Sigmoid colon (tissue), 7 donors: ENCODE measurements at places on chromosomes 13 and 19.

DNA sequence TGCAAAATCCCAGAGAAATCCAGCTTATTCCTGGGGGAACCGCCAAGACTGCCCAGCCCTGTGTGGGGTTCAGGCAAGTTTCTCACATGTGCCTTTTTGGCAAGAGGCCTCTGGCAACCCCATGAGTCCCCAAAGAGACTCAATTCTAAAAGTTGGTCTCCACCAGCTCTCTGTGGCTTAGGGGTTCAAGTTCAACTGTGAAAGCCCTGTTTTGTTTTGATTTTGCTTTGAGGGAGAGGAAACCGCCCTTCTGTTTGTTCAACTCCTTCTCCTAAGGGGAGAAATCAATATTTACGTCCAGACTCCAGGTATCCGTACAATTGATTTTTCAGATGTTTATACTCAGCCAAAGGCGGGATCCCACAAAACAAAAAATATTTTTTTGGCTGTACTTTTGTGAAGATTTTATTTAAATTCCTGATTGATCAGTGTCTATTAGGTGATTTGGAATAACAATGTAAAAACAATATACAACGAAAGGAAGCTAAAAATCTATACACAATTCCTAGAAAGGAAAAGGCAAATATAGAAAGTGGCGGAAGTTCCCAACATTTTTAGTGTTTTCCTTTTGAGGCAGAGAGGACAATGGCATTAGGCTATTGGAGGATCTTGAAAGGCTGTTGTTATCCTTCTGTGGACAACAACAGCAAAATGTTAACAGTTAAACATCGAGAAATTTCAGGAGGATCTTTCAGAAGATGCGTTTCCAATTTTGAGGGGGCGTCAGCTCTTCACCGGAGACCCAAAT, 583 bp upstream of the LDLR start:
- peak overlapping the region; percentile 77 for H3K4me3 ChIP-seq
- H3K27me3 ChIP-seq = no peaks in the 10 kb centered on the region
- DNase-seq = peak; percentile 77
- peak overlapping the region; percentile 98 for H3K27ac ChIP-seq
- H3K36me3 ChIP-seq = no peaks in the 10 kb centered on the region

- DNase-seq = no peak
- H3K27ac ChIP-seq = no peak overlapping the region
- no peaks in the 10 kb centered on the region for H3K27me3 ChIP-seq
- no peaks in the 10 kb centered on the region for H3K36me3 ChIP-seq
- H3K4me1 ChIP-seq = no peaks in the 10 kb centered on the region
These were observed 1447.5 kb downstream of the EFNB2 start for GRCh38 chr13:105087945-105088344.

- H3K4me3 ChIP-seq = no peak overlapping the region
- no peaks in the 10 kb centered on the region for H3K36me3 ChIP-seq
- DNase-seq = no peak
- no peak overlapping the region for H3K27ac ChIP-seq
These were observed 17.0 kb upstream of the PIK3R2 start for GRCh38 chr19:18135712-18136584.

DNA sequence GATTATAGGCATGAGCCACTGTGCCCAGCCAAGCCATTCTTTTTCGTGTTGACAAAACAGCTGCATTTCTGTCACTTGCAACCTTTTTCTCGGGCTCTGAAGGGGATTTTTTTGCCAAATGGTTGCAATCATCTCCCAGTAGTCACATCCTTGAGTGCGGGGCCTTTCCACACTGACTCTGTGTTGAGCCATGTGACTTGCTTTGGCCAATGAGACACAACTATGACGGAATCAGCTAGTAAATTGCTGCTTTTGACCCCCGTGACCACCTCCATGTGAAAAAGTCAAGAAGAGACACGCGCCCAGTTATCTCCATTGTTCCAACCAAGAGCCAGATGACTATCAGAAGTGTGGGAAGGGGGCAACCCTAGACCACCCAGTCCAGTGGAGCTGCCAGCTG, 18.3 kb downstream of the NPHS1 start:
- no peaks in the 10 kb centered on the region for H3K4me1 ChIP-seq
- H3K27me3 ChIP-seq = no peaks in the 10 kb centered on the region
- no peak overlapping the region for H3K4me3 ChIP-seq
- no peaks in the 10 kb centered on the region for H3K36me3 ChIP-seq
- H3K27ac ChIP-seq = no peak overlapping the region

DNA sequence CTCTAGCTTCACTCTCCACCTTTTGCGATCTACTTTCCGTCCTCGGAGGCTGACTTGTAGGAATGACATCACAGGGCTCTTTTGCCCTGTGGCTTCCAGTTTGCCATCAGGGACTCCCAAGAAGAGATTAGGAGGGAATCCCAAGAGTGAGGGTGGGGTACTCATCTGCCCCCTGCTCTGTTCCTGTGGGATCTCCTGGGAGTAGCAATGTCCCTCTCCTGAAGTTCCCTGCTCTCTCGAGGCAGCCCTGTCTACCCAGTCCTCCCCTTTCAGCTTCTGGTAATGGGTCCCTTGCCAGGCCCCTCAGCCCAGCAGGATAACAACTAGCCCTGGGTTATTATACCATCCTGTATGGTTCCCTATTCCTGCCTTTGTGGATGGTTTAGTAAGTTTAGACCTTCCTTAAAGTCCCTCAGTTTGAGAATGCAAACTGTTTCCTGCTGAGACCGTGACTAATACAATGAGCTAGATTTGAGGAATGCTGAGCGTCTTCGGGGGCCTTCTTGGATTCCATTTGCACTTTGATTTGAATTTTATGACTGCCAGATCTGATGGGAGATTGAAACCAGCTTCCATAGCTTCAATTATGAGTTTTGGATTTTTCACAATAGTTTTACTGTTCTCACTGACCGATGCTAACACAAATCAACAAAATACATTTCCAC, 73.7 kb upstream of the IPO5 start:
- H3K36me3 ChIP-seq = no peaks in the 10 kb centered on the region
- DNase-seq = no peak
- H3K4me1 ChIP-seq = no peaks in the 10 kb centered on the region
- H3K27me3 ChIP-seq = no peaks in the 10 kb centered on the region
- no peak overlapping the region for H3K27ac ChIP-seq

- H3K27me3 ChIP-seq = peaks cover 99% of the 10 kb centered on the region
- peaks cover 44% of the 10 kb centered on the region for H3K4me1 ChIP-seq
- H3K36me3 ChIP-seq = no peaks in the 10 kb centered on the region
- H3K4me3 ChIP-seq = peak overlapping the region; percentile 43
- DNase-seq = no peak
These were observed 505 bp upstream of the ZIC2 start for GRCh38 chr13:99980824-99981734.

GRCh38 chr13:20633802-20634201, 66.8 kb downstream of the IFT88 start:
- H3K36me3 ChIP-seq = no peaks in the 10 kb centered on the region
- H3K4me1 ChIP-seq = no peaks in the 10 kb centered on the region
- H3K27me3 ChIP-seq = no peaks in the 10 kb centered on the region
- DNase-seq = no peak

GRCh38 chr19:56223481-56223880, 21.4 kb downstream of the ZSCAN5C start:
- no peak overlapping the region for H3K4me3 ChIP-seq
- no peak for DNase-seq
- no peak overlapping the region for H3K27ac ChIP-seq
- H3K4me1 ChIP-seq = no peaks in the 10 kb centered on the region

- DNase-seq = no peak
- no peaks in the 10 kb centered on the region for H3K36me3 ChIP-seq
- peaks cover 11% of the 10 kb centered on the region for H3K27me3 ChIP-seq
- H3K4me1 ChIP-seq = no peaks in the 10 kb centered on the region
- no peak overlapping the region for H3K4me3 ChIP-seq
These were observed 14.4 kb downstream of the ACP7 start for GRCh38 chr19:39098365-39099269.

GRCh38 chr13:30679483-30680330, 55.6 kb upstream of the ALOX5AP start:
- no peaks in the 10 kb centered on the region for H3K27me3 ChIP-seq
- peaks cover 9% of the 10 kb centered on the region for H3K4me1 ChIP-seq
- no peak overlapping the region for H3K27ac ChIP-seq
- DNase-seq = no peak
- no peak overlapping the region for H3K4me3 ChIP-seq
- no peaks in the 10 kb centered on the region for H3K36me3 ChIP-seq

DNA sequence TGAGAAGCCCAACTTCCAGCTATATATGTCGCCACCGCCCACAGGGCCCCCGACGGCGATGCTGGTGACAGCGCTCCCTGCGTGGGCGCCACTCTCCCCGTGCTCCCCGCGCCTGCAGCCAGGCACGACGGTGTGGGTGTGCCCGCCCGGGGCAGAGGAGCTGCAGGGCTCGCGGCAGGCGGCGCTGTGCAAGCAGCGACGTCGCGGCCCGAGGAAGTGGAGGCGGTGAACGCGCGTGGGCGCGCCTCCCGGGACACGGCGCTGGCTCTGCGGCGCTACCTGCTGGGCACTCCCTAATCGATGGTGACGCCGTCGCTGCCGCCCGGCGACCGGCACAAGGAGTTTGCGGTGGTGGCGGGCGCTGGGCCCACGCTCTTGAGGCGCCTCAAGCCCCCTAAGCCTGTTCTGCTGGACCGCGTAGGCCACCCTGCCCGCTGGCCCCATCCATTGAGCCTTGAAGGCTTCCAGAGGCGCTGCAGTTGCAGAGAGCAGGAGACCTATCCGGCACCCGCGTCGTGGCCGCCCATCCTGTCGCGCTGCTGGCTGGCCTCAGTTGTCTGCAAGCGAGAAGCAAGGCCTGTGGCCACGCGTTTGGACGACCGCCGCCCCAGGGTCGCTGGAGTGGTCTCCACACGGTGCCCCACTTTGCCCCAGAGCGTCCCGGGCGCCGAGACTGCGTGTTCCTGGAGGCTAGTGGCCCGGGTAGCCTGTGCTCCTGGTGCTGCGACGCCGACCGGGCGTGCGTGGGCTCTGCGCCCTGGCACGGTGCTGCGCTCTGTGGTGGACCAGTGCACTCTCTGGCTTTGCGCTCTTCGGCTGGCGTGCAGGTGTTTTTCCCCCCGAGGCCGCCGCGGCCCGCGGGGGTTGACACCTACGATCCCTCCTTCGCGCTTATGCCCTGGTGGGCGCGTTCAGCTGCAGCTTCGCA, 23.1 kb downstream of the LRFN3 start:
- H3K27me3 ChIP-seq = peaks cover 25% of the 10 kb centered on the region
- H3K36me3 ChIP-seq = no peaks in the 10 kb centered on the region
- peaks cover 11% of the 10 kb centered on the region for H3K4me1 ChIP-seq
- no peak overlapping the region for H3K4me3 ChIP-seq
- no peak overlapping the region for H3K27ac ChIP-seq

- no peaks in the 10 kb centered on the region for H3K36me3 ChIP-seq
- H3K27ac ChIP-seq = peak overlapping the region; percentile 50
- DNase-seq = peak; percentile 94
- H3K27me3 ChIP-seq = no peaks in the 10 kb centered on the region
These were observed 14.6 kb downstream of the RAB20 start for GRCh38 chr13:110546926-110547325.

DNA sequence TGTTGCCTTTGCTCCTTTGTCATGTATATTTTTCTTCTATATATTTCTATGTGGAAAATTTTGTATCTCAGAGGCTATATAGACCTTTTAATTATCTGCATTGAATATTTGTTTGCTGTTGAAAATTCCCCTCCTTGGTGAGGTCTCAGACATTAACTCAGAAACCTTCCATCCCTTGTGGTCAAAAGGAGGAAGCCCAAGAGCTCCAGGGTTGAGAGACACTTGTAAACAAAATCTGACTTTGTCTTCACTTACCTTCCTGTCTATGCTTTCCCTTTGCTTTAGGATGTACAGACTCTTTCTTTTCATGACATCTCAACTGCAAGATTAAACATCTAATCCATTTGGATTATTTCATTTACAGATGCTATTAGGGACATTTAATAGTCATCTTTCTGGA, 157.5 kb downstream of the PCDH20 start:
- H3K27me3 ChIP-seq = no peaks in the 10 kb centered on the region
- DNase-seq = no peak
- no peaks in the 10 kb centered on the region for H3K36me3 ChIP-seq
- H3K27ac ChIP-seq = no peak overlapping the region
- no peaks in the 10 kb centered on the region for H3K4me1 ChIP-seq

DNA sequence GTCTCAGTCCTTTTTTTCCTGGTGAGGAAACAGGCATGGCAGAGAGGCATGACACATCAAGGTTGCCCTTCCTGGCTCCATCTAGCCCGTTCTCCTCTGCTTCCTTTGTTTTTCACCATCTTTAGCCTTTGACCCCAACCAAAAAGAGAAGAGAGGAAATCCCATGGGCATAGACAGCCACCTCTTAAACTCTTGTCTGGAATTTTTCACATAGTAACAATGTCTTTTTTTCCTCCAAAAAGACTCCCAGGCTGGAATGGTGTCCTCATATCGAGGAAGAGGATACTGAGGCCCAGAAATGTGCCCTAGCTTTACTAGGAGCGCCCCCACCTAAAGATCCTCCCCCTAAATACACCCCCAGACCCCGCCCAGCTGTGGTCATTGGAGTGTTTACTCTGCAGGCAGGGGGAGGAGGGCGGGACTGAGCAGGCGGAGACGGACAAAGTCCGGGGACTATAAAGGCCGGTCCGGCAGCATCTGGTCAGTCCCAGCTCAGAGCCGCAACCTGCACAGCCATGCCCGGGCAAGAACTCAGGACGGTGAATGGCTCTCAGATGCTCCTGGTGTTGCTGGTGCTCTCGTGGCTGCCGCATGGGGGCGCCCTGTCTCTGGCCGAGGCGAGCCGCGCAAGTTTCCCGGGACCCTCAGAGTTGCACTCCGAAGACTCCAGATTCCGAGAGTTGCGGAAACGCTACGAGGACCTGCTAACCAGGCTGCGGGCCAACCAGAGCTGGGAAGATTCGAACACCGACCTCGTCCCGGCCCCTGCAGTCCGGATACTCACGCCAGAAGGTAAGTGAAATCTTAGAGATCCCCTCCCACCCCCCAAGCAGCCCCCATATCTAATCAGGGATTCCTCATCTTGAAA, at the start of gene GDF15:
Gene GDF15 (plus strand): TSS at position 484 of the 868 bp plus-strand sequence. CDS start 32 bp downstream, at position 516.
- peak within 1 kb of the TSS; percentile 14 for H3K4me3 ChIP-seq
- H3K27me3 ChIP-seq = peaks cover 44% of the 10 kb centered on the region
- DNase-seq = peak; percentile 86
- H3K36me3 ChIP-seq = no peaks in the 10 kb centered on the region
- peak within 1 kb of the TSS; percentile 40 for H3K27ac ChIP-seq

- peaks cover 61% of the 10 kb centered on the region for H3K4me1 ChIP-seq
- peak overlapping the region; percentile 54 for H3K27ac ChIP-seq
- no peak overlapping the region for H3K4me3 ChIP-seq
- no peaks in the 10 kb centered on the region for H3K27me3 ChIP-seq
- peaks cover 20% of the 10 kb centered on the region for H3K36me3 ChIP-seq
These were observed 12.8 kb downstream of the MOB3A start for GRCh38 chr19:2083174-2083854.

DNA sequence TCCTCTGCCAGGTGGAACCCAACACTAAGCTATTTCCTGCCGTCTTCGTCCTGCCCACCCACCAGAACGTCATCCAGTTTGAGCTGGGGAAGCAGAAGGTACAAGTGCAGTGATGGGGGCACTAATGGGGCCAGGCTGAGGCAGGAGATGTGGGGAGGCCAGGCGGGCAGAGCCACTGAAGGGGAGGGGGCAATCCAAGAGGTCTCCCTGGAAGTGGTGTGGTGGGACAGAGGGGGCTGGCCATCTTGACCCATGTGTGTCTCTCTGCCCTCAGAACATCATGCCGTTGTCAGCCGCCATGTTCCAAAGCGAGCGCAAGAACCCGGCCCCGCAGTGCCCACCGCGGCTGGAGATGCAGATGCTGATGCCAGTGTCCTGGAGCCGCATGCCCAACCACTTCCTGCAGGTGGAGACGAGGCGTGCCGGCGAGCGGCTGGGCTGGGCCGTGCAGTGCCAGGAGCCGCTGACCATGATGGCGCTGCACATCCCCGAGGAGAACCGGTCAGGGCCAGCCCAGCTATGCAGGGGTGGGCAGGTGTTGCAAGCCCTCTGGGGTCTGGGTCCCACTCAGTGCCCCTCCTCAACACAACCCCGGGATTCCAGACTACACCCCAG, 49.6 kb downstream of the RYR1 start:
- H3K4me1 ChIP-seq = no peaks in the 10 kb centered on the region
- H3K27me3 ChIP-seq = no peaks in the 10 kb centered on the region
- H3K4me3 ChIP-seq = no peak overlapping the region
